H9 (cell line): ENCODE measurements at places on chromosomes 5 and 9.

DNA sequence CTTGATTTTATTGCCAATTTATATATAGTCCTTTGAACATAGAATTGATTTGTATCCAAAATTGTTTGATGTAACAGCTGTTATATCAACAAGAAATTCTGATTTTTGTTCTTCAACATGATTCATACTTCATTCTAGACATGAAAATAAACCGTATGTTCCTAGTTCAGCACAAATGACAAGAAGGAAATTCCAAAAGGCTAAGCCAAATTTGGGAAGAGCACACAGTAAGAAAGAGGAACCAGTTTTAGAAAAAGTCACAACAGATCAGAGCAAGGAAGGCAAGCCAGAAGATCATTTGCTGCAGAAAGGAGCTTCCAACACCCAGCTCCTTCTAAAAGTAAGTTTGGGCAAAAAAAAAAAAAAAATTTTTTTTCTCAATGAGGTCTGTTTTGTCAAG lies 65.0 kb upstream of the MCCC2 start:
- no peak for DNase-seq

GRCh38 chr9:11549311-11549794 lies 936.6 kb upstream of the PTPRD start:
- DNase-seq: no peak

DNA sequence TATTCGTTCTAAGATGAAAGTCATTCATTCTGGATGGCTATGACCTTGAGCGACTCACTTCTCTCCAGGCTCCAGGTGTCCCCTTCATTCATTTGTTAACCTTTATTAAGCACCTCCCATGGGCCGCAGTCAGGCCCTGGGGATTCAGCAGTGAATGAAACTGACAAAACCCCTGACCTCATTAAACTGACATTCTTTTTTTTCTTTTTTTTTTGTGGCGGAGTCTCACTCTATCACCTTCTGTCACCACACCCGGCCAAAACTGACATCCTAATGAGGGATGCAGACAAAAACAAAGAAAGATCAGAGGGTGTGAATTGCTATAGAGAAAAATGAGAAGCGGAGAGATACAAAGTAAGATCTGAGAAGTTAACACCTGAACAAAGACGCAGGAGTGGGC lies 16.5 kb upstream of the ODF2 start:
- DNase-seq: no peak

GRCh38 chr5:180974612-180975315 lies 13.9 kb upstream of the BTNL3 start:
- DNase-seq: no peak

DNA sequence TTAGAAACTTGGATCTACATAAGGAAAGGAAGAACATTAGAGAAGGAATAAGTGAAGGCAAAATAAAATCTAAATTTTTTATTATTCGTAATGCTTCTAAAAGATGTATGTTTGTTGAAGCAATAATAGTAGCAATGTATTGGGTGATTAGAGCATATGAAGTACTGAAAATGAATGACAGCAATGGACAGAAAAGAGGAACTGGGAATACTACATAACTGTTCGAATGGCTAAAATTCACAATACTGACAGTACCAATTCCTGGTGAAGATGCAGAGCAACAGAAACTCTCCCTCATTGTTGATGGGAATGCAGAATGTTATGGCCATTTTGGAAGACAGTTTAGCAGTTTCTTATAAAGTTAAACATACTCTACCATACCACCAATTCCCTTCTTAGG lies 177.3 kb upstream of the SPEF2 start:
- no peak for DNase-seq

- DNase-seq: no peak
These were observed 76.7 kb upstream of the IFNE start for GRCh38 chr9:21558615-21559401.

GRCh38 chr5:177369645-177370440 lies 12.1 kb downstream of the RGS14 start:
- no peak for DNase-seq

DNA sequence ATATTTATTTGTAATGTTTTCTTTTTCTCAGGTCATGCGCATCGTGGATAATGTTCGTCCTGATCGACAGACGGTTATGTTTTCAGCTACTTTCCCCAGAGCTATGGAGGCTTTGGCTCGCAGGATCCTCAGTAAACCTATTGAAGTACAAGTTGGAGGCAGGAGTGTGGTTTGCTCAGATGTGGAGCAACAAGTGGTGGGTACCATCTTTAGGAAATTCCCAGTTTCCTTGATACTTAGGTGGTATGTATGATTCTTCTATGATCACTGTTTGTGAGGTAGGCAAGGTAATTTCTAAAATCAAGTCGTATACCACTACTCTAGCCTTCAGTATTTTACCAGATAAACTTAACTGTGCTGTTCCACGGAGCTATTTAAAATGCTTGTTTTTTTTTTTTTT lies 36.2 kb downstream of the DDX46 start:
- DNase-seq: no peak

DNA sequence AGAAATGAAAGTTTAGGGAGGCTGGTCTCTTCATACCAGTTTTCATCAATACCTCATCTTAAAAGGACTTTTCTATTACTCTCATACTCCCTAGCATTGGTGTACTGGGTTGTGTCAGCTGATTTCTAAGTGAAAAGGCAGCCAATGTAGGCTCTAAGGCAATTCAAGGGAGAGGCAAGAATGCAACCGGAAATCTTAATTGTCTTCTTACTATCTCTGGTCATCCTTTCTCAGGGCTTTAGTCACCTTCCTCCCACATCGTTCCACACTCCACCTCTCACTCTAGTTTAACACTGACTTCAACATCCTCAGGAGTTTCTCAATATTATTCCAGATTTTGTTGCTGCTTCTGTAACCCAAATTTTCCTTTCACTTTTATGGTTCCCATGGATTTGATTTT lies 281.8 kb upstream of the RFX3 start:
- DNase-seq: no peak

DNA sequence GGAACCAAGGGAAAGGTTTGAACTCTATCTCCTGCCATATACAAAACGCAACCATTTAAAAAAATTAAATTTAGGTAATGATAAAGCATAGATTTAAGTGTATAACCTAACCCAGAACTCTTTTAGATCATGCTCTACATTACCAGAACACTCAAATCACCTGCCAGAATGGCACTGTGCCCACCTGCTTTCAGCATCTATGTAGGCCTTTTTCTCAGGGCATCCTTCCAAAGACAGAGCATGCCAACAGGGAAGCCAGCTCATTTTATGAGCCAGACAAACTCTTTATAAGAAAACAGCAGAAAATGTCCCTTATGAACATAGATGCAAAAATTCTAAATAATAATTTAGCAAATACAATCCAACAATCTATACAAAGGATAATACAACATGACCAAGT lies 47.9 kb upstream of the SMAD5 start:
- no peak for DNase-seq

- no peak for DNase-seq
These were observed 15.5 kb downstream of the PCDHB15 start for GRCh38 chr5:141260458-141261237.

DNA sequence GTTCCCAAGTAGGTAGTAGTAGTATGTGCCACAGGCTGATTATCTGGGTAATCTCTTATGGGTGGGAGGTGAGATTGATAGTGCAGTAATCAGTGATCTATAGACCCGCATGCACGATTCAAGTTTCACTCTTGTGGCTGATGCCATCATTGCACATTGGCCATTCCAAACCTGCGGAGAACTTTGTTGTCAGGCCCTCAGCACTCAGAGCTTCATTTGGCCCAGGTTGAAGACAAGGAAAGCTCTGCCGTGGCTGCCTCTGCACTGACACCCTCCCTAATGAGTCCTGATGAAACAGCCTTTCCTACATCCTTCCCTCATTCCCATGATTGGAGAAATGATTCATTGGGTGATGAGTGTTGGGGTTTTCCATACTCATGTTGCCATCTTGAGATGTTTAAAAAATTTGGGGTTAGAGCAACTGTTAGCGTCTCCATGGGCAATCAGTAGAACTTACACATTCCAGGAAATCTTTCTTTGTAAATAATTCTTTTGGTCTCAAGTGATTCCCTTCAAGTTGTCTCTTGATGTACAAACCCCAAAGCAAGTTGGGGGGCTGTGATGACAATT lies 22.9 kb downstream of the PROP1 start:
- DNase-seq: no peak

DNA sequence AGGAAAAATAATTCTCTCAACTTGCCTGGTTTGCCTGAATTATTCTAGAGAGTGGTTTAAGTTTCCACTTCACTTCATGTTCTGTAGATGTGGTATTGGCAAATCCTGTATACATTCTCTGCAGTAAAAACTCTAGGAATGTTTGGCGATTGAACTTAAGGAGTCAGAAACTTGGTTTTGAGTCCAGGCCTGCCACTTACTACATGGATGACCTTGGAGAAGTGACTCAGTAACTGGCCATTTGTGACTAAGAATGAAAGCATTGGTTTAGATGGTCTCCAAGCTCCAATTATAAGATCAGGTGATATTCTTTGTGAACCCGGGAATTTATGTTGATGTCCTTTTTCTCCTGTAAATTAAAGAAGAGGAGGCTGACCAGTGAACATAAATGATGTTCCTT lies 233.8 kb downstream of the GAS1 start:
- no peak for DNase-seq

DNA sequence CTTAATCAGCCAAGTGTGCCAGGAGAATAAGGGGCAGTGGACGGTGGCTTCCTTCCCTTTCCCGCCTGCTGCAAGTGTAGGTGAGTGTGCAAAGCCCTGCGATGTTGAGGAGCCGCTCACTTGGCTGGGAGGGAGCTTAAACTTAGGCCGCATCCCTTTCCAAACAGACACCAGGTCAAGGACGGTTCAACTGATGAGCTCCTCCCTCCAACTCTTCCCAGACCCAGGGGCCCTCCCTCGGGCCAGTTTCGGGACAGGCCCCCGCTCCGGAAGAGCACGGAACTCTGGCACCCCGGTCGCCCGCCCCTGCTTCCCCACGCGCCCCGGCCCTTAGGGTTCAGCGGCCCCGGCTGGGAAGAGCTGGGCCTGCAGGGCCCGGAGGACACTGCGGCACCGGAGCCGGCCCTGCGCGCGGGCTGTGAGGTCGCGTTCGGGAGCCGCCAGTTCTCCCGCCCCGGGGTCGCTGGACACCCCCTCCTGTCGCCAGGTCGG lies 481 bp downstream of the MRPL36 start:
- no peak for DNase-seq

DNA sequence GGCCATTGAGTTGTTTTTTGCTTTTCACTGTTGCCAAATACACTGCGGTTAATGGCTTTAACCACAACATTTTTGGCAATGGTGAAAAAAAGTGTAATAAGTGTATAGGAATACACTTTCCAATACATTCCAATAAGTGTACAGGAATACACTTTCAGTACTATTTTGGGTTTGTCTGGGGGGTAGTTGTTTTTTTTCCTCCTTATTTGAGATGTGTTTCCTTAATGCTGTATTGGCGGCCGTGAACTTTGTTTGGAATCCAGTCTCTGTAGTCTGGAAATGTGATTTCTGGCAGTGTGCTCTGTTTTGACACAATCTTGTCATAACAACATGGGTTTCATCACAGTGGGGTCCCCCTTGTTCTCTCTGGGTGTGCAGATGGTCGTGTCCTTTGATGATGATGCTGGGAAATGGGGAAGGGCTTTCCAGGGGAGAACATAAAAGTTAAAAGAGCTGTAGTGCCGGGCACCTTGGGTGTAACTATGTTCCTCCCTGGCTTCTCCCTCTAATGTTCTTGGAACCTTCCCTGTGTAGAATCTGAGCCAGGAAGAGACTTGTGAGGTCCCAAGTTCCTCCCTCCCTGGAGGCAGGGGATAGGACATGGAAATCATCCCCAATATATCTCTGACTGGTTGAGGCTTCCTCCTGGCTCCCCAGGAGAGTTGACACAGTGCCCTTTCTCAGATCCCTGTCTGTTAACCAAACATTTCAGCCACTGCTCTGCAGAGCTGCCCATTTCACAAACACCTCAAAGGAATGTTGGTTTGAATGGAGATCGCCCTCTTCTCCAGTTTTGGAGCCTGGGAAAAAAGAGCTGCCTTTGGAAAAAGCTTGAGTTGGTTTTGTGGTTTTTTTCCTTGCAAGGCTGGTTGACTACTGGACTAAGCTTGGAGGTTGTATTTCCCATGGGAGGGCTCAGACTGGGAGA lies 44.8 kb downstream of the RCL1 start:
- no peak for DNase-seq

GRCh38 chr5:78793907-78794662 lies 145.5 kb upstream of the LHFPL2 start:
- no peak for DNase-seq

- no peak for DNase-seq
These were observed 300.3 kb downstream of the EFNA5 start for GRCh38 chr5:107370396-107370968.

DNA sequence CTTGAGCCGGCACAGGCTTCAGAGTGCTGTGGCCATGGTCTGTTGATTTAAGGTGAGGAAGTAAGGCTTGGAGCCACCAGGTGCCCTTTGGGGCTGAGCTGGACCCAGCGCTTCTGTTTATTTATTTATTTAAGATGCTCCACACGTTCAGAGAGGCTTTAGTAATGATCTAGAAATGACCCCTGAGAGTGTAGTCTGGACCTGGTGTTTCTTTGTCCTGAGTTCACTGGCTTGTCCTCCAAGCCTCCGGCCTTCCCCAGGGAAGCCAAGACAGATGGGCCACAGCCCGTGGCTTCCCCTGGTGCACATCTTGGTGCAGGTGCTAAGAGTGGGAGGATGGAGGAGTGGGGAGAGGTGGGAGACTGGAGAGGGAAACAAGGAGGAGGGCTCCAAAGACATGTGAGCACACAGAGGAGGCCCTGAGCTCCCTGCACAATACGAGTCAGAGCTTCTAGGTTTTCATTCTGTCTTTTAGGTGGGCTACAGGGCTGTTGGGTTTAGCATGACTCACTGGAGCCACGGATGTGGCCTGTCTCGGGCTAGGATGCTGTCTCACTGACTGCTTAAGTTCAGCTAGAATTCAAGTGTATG lies 56.9 kb downstream of the AHRR start:
- DNase-seq: peak; percentile 18
